ENCODE measurements at places on chromosomes 1 and 21.

DNA sequence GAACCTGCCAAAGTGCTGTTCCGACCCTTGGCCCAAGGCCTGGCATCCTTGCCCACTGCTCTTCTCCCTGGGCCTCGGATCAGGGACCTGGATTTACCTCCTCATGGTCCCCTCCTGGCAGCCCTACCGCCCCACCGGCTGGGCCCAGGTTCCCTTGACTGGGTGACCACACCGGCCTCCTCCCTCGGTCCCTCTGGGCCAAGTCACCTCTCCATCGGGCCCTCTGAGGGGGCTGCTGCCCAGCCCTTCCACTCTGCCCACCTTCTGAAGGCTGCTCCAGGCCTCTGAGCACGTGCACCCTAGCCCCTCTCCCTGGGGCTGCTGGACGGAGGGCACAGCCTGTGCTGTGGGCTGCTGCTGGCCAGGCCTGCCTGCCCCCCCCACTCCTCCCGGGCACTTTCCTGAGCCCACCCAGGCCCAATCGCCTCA, 9.3 kb upstream of the MMEL1 start:
- no peak for DNase-seq

- DNase-seq = no peak
Observed at GRCh38 chr1:243745356-243745755, 104.7 kb downstream of the AKT3 start.

DNA sequence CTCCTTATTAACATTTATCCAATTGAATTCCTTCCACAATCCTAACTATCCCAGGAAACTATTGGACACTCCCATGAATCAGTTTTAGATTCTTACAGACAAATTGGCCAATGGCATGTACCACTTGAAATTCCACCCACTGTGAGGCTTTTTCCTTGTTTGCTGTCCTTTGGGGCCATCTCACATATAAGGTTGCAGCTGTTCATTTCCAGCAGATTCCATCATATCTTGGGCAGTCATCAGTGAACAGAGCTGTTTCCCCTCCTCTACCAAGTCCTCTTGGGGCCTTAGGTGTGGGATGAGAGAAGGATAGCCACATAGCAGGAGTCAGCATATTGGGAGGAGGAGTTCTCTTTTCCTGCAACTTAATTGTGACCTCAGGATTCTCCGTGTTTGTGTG, 109.1 kb downstream of the HHAT start:
- no peak for DNase-seq

DNA sequence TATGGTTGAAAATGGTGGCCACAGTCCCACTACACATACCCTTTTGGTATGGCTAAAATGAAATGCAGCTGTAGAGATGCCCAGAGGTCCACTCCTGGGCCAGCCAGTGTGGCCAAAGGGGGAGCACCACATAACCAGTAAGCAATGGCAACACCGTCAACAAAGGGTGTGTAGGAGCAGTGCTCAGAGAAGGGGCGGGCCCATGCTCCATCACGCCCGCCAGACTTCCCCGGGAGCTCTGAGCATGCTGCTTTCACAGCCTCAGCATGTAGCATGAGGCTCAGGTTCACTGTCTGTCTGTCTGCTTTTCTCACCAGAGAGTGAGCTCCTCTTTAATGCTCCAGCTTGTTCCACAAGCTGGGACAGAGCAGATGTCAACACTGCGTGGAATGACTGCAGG, 537.6 kb downstream of the MATN1 start:
- DNase-seq = no peak

DNA sequence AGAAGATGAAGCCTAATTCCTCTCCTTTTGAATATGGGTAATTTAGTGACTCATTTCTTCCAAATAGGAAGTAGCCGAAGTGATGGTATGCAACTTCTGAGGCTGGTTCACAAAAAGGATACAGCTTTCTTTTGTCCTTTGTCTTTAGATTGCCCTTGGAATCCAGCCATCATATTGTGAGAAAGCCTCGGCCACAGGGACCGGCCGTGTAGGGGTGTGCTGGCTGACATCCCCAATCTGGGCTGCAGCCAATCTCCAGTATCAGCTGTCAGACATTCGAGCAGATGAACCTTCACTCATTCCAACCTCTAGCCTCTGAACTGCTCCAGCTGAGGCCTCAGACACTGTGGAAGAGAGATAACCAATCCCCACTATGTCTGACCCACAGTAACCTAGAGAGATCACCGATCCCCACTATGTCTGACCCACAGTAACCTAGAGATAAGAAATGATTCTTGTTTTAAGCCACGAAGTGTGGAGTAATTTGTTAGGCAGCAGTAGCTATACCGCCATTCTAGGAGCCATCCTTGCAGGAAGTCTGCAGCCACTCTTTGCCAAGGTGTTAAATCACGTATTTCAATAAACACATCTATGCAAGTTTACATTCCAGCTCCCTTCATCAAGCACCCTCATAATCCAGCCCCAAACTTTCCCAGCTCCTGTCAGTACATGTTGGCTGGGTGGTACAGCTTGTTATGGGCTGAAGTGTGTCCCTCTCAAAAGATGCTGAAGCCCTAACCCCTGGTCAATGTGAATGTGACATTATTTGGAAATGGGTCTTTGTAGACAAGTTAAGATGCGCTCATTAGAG, 2.9 kb upstream of the DIP2A start:
- no peak for DNase-seq

All from activated naive CD4-positive, alpha-beta T cell (primary cell).